ENCODE measurements at places on chromosomes 7 and 10.

- no peak for DNase-seq
Observed at GRCh38 chr7:143256932-143257331, 6.3 kb upstream of the GSTK1 start.

GRCh38 chr7:106668861-106669524 is 8.0 kb upstream of the CCDC71L start:
- no peak for DNase-seq

DNA sequence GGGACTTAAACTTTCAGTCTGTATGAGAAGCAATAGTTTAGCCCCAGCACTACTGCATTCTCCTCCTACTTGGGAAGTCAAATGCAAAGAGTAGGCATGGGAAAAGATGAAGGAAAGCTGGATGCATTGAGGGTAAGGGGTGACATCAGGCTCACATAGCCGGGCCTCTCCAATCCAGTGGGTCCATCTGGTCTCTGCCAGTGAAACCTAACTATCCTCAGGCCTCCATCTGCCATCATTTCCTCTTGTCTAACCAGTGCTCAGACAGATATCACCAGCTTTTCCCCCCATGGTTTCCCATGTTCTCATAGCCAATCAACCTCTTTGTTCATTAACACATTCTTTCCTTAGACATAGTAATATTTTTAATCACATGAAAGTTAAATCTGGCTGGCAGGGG is 118.3 kb downstream of the DGKI start:
- DNase-seq = no peak

DNA sequence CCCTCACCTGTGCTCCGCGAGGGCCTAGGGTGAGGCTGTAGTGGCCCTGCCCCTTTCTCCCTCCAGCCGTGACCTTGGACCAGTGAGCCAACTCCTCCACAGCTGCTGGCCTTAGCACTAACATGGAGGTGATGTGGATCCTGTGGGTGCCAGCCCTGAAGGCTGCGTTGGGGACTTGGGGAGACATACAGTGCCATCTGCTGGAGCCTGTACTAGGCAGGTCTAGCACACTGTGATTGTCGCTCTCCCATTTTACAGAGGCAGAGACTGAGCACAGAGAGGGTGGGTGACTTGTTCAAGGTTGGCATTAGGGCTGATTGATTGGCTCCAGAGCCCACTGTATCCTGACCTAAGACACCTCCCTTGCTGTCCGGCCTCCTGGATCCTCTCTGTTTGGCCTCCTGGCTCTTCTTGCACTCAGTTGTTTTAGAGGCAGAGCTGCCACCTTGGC is 37.6 kb downstream of the PRF1 start:
- DNase-seq = no peak

GRCh38 chr10:8316284-8316683 is 261.8 kb downstream of the GATA3 start:
- DNase-seq = no peak

- DNase-seq = no peak
Observed at GRCh38 chr7:85215098-85215497, 28.2 kb upstream of the SEMA3D start.

DNA sequence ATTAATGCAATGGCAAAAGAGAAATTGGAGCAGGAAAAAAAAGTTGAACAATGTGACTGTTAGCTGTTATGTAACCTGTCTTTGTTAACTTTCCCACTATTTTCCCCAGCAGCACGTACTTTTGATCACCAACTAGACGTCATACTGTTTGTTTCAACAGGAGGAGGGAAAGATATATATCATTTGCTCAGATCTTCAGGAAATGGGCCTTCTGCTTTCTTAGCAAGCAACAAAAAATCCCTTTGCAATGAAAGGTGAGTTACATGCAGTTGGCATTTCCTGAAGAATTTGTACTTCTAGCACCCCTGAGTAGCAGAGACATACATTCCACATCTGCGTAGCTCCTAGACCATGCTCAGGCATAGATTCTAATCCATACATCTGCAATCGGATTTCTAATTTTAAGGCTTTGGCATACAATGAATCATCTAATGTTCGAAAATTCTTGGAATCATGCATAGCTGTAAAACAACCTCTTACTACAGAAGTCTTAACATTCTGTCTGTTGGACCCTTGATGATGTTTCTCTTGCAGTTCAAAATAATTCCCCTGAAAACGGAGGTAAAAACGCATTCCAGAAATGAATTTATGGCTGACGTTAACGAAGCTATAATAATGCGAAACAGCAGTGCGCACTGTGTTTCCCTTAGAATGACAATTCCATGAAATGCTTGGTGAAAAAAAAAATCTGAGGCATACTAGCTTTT is 286.9 kb upstream of the MGMT start:
- DNase-seq = no peak

DNA sequence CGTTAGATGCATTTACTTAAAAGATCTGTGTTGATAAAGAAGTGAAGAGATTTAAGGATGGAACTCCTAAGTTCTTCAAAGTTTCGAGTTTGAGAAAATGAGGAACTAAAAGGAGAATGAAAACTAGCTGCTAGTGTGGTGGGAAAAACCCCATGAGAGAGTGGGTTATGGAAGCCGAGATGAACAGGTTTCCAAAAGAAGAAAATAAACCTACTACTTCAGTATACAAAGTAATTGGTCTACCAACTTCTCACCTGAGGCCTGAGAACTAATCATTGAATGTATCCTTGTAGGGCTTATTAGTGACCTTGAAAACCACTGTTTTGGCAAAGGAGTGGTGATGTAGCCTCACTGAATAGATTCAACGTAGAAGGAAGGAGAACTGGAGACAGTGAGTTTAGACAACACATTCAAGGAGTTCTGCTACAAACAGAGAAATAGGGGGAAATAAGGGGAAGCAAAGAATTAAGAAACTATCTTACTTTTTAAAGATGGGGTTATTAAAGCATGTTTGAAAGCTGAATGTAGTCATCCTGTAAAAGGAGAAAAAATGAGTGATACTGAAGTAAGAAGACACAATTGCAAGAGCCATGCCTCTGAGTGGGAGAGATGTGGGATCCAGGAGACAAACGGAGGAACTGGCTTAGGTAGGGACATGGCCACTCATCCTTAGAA is 50.8 kb downstream of the CH25H start:
- DNase-seq = no peak

DNA sequence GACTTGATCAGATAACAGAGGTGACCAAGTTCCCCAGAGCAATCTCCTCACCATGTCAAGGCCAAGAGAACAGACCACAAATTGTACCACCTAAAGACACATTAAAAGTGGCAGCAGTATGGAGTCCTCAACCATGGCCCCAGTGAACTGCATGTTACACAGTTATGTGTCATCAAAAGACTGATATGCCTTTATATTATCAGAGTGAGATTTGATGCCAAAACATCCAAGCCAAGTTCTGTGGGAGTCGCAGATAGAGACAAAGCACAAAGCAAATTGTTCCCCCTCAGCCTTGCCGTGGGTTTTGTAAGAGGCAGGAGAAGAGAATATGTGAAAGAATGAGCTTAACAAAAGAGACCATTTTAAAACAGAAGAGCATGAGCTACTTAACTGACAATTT is 39.2 kb upstream of the TES start:
- DNase-seq = no peak

GRCh38 chr10:33421789-33422462 is 87.5 kb upstream of the NRP1 start:
- DNase-seq = no peak

DNA sequence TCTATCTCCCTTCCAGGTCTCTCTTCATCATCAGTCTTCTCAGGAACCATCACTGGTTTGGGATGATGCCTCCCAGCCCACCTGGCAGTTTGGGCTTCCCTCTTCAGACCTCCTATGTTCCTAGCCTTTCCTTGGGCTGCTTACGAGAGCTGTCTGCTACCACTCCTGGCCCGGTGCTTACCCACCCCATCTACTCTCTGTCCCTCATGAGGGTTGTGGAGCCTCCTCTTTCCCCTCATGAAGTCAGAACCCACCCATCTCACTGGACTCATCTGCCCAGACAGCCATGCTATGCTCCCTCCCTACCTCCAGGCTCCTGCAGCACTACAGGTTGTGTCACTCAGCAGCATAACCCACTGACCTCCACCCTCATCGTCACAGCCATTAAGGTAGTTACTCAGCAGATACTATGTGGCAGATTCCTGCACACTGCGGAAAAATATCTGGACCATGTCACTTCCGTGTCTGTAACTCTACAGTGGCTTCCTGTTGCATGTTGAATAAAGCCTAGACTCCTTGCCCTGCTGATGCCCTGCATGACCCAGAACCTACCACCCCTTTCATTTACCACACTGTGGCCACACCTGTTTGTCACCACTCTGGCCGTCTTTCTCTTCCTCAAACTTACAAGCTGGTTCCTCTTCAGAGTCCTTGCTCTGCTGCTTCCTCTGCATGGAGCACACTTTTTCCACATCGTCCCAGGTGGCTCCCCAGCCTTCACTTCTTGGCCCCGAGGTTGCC is 2.0 kb downstream of the DBNL start:
- no peak for DNase-seq
